ENCODE measurements at places on chromosomes 7 and 10.
A peak's percentile ranks its signal among the peaks of the same experiment; 100 is the strongest.

DNA sequence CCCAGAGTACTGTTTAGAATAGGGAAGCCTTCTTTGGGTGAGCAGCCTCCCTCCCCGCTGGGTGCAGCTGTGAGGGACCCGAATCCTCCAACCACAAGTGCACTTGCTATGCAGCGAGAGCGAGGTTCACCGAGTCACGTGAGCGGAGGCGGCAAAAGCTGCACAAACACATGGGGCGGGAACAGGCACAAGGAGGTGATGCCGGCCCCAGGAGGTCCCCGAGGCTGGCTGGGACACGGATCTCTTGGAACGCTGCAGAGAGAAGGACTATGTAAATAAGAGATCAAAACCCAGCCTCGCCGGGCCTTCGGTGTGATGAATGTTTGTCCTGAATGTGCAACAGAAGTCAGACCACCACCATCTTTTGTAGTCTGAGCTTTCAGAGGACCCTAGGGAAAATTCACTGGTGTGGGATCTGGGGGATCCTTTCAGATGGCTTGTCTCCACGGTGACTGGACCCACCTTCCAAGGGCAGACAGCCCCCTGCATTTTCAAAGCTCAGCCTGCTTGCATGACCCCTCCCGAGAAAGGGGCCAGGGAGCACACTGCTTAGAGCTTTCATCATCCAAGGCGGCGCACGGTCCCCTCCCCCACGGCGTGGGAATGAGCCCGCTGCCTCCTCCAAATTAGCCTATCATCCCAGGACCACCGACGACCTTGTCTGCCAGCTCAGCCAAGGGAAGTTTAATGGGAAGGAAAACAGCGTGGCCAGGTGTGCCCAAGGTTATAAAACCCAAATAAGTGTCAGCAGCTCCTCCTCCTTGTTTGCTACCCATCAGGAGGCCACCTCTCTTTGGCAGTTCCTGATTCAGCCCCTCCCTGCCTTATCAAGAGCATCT is 327.7 kb downstream of the CXCL12 start:
- DNase-seq = no peak

GRCh38 chr10:103416436-103417147 is 20.2 kb downstream of the PDCD11 start:
- DNase-seq = peak; percentile 16

- DNase-seq = no peak
Observed at GRCh38 chr7:38367301-38367890, 94.0 kb upstream of the TARP start.

GRCh38 chr7:16758036-16758435 is 4.5 kb downstream of the TSPAN13 start:
- no peak for DNase-seq

- no peak for DNase-seq
Observed at GRCh38 chr10:133061296-133062038, 26.3 kb upstream of the ADGRA1 start.

GRCh38 chr10:13404791-13405190 is 56.7 kb upstream of the SEPHS1 start:
- no peak for DNase-seq

DNA sequence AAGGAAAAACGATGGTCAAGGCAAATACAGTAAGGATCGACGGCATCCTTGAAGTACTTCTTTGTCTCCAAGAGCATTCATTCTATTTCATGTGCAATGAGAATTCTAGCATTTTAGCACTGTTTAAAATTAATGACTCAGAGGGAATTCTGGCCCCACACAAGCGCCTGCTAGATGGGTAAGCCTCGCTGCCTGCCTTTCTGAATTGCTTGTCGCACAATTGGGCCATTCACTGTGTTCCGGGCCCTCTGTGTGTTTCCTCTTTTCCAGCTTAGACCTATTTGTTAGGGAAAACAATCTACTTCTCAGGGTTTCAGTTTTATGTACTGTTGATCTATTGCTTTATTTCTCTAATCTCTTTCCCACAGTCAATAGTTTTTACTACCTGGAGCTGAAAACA is 204.7 kb upstream of the ZNF32 start:
- no peak for DNase-seq

- no peak for DNase-seq
Observed at GRCh38 chr10:19497026-19497425, 319.2 kb upstream of the PLXDC2 start.

DNA sequence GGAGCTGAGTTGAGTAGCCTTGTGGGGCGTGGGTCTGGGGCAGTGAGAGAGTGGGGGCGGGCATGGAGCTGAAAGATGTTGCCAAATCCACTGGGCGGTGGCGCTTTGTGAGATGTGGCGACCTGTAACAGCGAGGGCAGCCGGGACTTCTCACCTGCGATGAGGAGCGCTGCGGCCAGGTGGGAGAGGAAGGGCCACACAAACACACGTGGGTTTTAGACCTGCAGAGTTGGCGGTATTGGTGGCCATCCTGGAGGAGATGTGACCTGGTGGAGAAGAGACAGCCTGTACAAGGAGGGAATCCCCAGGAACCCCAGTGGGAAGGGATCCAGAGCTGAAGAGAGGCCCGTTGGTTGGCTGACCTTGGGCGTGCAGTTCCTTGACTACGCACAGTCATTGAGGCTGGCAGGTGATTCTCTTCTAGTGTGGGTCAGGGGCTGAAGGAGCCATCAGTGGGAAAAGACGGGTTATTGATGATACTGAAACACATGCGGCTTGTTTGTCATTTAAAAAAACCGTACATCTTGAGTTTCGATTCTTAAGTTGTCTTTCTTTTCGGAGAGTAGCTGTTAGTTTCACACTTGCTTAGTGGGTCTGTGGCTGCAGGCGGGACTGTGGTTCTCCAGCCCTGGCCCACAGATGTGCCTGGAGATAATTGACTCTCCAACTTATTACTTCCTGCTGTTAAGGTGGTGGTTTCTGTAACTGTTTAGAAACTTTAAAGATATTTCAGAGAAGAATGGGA is 2.4 kb downstream of the CHST12 start:
- DNase-seq = no peak

GRCh38 chr7:113085781-113086390 is 741 bp downstream of the GPR85 start:
- DNase-seq = no peak

DNA sequence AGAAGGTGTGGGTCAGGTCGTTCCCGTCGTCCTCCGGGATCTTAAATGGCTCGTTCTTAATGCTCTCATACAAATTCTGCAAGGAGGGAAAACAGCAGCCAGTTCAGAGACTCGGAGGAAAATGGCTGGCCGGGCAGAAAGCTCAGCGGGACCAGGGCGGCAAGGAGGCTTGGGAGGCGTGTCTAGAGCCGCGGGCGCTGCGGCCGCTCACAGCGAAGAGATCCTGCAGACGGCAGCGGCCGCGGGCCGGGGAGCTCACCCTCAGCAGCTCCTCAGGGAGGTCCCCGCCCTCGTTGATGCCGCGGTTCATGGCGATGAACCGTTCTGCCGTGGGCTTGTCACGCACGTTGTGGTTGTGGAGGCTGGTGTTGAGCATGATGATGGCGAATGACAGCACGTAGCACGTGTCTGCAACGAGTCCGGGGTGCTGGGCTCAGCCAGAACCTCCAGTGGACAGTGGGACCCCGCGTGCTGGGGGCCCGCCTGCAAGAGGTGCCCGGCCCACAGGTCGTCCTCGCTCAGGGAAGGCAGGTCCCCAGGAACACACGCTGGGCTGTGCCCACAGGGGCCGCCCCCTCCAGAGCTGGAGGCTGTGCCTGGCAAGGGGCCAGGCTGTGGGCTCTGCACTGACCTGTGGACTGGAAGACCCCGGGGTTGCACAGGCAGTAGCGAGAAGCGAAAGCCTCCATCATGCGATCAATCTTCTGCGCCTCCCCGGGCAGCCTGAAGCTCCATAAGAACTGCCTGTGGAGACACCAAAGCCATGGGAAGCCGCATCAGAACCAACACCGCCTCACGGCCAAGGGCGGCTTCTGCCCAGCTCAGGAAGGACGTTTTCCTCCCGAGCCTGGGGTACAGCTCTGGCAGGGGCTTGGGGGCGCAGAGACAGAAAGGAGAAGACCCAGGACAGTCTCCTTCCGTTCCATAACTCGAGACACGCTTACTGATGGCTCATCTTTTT is 101.6 kb downstream of the CYTH3 start:
- no peak for DNase-seq

GRCh38 chr7:152663148-152663740 is 12.7 kb downstream of the XRCC2 start:
- DNase-seq = no peak

DNA sequence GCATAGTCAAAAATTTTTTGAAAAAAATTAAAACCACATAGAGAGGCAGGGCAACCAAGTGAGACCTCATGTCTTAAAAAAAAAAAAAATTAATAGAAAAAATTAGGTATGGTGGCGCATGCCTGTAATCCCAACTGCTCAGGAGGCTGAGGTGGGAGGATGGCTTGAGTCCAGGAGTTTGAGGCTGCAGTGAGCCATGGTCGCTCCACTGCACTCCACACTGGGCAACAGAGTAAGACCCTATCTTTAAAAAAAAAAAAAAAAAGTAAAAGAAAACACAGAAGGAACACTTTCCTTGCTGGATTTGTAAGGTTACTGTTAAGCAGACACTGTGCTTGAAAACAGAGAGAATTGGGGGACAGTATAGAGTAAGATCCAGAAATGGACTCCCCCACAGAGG is 58.1 kb downstream of the ALOX5 start:
- DNase-seq = no peak

DNA sequence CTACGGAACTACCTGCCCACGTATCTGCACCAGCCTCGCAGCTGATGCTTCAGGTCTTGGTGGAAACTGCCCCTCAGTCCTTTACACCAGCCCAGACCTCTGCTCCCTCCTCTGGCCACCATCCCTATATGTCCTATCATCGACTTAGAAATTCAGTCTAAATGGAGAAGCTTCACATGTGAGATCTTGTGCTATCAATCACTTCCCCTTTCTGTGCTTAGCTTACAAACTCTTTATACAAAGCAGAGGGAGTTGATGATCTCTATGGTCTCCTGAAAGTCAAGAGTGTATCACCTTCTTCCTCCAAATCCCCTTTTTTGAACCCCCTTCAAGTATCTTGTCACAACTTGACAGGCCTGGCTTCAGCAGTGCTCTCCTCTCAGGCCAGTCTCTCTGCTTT is 30.7 kb downstream of the ZNF777 start:
- DNase-seq = no peak

- DNase-seq = no peak
Observed at GRCh38 chr10:5078547-5079180, 15.6 kb upstream of the AKR1C3 start.

DNA sequence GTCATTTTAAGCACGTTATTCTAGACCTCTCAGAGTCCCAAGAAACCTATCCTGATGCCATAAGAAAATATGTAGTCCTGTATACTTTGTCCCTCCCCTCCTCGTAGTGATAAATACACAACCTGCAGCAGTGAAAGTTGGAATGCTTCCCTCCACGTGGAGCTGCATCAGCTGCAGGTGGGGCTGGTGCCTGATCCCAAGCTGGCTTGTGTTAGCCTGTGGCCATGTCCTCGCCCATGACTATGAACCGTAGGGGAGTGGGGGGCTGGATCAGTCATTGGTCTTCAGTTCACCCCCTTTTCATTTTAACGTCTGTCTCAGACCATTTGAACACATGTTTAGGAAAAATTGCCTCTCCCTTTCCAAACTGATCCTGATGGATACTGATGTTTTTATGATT is 171.4 kb upstream of the HABP2 start:
- DNase-seq = no peak

GRCh38 chr7:116261904-116262303 is 51.6 kb downstream of the TES start:
- no peak for DNase-seq

GRCh38 chr7:140249036-140249806 is 72.4 kb upstream of the KDM7A start:
- no peak for DNase-seq

DNA sequence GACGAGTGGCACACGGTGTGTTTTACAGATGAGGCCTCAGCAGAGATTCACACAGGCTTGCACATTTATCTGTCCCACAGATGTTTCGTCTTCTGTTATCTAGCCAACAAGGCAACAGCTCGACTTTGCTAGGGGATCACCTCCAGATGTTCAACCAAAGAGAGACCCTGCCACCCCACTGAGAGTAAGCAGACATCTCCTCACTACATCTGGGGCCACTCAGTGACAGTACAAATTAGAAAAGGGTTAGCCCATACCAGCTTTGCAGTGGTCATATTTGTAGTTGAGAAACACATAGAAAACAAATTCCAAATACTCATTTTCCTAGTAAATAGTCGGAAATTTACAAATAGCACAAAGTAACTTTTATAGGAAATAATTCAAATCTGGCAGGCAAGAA is 164.2 kb downstream of the HDAC9 start:
- no peak for DNase-seq

DNA sequence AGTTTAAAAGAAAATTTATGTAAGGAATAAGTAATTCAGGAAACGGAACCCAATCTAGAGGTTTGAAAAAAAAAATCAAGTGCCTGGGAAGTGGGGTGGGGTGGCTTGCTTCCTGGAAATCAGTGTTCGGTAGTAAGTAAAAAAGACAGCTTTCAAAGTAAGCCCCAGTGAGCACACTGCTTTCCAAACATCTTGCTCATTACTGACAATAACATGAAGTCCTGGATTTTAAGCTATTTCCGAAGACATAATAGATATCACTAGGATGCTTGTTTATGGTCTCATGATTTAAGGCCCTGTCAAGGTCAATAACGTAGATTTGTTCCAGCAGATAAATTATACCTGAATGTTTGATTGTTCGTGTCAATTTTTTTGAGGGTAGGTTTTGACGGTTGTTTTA is 1.3 kb downstream of the STAMBPL1 start:
- no peak for DNase-seq

- DNase-seq = no peak
Observed at GRCh38 chr10:71031603-71032002, 143.2 kb upstream of the PCBD1 start.

DNA sequence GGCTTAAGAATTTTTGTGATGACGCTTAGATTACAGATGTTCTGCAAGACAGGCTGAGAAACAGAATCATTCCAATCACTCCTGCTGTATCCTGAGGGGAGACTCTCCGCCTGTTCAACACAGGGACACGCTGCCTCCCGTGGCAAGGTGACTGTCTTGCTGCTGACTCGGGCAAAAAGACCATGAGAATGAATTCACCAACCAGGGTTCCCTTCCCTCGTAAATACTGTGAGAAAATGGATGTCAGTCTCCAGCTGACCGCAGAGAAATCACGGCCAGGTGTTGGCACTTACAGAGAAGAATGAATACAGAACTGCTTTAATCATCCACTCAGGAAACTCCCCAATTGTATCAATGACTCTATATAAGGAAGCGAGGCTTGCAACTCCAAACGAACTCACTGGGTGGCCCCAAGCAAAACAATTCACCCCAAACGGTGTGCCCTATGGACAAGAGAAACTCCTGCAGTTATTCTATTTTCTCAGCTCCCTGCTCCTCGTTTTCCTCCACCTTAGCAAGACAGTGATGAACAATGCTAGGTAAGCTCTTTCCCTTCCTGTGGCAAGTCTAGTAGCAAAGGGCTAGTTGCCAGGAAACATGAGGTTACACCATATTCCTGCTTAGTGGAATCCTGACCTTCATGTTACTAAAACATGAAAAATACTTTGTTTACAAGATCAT is 22.8 kb downstream of the GNA12 start:
- DNase-seq = peak; percentile 75

GRCh38 chr7:96236198-96237039 is 85.5 kb downstream of the SLC25A13 start:
- no peak for DNase-seq
